NCI-H524 (cell line): ENCODE measurements at places on chromosomes 13 and 19.
A peak's percentile ranks its signal among the peaks of the same experiment; 100 is the strongest.

DNA sequence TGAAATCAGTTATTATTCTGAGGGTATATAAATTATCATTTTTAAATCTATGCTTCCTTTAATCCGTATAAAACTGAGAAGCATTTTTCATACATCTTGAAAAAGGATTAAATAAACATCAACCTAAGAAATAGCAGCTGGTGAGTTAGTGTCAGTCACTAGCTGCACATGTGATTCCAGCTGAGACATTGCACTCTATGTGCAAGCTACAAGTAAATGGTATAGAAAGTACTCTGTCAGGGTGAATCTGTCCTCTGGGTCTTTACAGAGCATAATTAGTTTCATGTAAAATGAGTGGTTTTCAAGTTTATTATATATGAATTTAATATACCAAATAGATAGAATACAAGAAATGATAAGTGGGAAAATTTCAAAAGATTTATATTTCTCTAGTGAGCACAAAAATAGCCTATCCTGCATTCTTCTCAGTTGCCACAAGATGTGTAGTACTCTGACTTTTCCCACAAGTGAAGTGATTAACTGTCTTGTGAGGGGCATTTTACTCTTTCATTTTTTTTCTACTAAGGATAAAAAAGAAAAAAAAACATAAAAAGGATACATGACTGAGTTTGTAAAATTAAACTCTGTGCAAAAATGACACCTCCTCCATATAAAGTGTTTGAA is 1372.1 kb downstream of the PCDH9 start:
- DNase-seq, result peak; percentile 53

DNA sequence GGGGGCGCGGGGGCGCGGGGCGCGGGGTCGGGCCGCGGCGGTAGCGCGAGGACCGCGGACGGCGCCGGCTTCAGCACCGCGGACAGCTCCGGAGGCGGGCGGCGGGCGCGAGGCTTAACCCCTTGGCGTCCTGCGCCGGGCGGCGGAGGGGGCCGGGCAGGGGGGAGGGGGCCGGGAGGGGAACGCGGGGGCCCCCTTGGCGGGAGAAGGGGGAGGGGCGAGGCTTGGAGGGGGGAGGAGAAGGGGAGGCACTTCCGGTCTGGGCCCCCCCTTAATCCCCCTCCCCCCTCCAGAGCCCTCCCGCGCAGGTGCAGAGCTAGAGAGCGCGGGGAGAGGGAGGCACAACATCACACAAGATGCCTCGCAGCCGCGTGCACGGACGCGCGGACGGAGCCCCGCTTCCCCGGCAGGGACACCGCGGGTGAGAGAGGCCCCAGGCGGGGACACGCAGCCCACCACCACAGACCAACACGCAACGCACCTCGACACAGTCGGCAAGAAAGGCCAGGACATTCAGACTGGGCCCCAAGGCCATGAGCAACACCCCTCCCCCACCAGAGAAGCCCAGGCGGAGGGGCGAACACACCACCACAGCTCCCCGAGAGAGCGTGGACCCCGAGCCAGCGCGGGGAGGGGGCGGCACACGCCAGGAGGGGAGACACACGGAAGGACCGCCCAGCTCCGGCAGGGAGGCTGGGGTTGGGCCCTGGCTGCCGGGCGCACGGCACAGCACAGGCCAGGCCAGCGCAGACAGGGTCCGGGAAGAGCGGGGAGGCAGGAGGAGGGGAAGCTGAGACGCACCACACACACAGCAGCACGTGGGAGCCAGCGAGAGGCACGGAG is 24.1 kb downstream of the SHANK1 start:
- peak; percentile 89 for DNase-seq

GRCh38 chr19:52599241-52599640 is 29.2 kb downstream of the ZNF701 start:
- DNase-seq, result no peak

DNA sequence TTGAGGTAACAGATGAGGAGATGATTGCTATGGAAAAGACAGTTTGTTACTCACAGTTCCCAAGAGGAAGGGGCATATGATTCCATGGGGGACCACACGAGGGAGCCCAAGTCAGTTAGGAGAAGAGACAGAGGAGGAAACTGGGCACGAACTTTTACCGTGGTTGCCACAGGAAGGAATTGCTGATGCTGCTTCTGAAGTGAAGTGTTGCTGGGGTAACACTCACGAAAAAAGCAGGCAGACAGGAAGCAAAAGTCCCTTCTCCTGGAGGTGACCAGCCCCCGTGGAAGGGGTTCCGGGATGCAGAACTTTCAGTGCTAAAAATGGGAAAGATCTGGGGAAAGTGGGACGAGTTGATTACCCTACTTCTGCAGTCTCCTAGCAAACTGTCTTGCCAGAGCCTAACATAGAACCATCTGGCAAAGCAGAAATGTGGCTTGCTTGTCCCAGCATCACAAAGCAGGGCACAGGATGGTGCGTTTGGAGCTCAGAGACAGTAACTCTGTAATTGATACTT is 35.4 kb upstream of the MAP3K10 start:
- DNase-seq, result peak; percentile 62

- DNase-seq, result peak; percentile 50
Observed at GRCh38 chr13:78595495-78596398, 7.6 kb downstream of the POU4F1 start.
